Mononuclear cell (primary cell): ENCODE measurements at places on chromosomes 7 and 10. TPM values are rescaled to one million over a fixed set of nuclear protein-coding genes. Genes with fewer than 3 reads are reported as not detected.

TMEM270 gene
- not detected for total RNA-seq

RPP30 gene
- total RNA-seq, result 34.1 TPM

HERPUD2 gene
- total RNA-seq, result 61.1 TPM

VAX1 gene
- not detected for total RNA-seq

WNT8B gene
- not detected for total RNA-seq

LOXL4 gene
- 0.10 TPM for total RNA-seq

HECW1 gene
- under 0.01 TPM for total RNA-seq

GNA12 gene
- 22.7 TPM for total RNA-seq
